Glutamatergic neuron (in vitro differentiated cells): ENCODE measurements at places on chromosomes 3 and 15. TPM values are rescaled to one million over a fixed set of nuclear protein-coding genes. Genes with fewer than 3 reads are reported as not detected.

GRCh38 chr3:132283916-132284405, 33.2 kb upstream of the ACP3 start:
- H3K4me1 ChIP-seq = no peaks in the 10 kb centered on the region
- no peak overlapping the region for H3K4me3 ChIP-seq
- DNase-seq = no peak

DNA sequence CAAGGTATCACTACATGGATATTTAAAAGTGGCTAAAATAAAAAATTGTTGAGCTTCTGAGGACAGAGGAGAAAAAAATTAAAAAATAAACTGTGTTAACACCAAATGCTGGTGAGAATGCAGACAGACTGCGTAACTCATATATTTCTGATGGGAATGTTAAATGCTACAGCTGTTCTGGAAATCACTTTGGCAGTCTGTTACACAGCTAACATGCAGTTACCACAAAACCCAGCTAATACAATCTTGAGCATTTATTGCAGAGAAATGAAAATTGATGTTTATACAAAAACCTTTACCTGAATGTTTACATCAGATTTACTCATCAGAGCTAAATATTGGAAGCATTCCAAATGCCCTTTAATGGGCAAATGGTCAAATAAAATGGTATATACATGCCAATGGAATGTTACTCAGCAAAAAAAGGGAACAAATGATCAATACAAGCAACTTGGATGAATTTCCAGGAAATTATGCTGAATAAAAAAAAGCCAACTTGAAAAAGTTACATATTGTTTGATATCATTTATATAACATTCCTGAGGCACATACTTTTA, 24.6 kb downstream of the MNS1 start:
- peaks cover 2% of the 10 kb centered on the region for H3K27me3 ChIP-seq
- H3K27ac ChIP-seq = no peak overlapping the region
- no peaks in the 10 kb centered on the region for H3K36me3 ChIP-seq
- no peak overlapping the region for H3K4me3 ChIP-seq
- no peaks in the 10 kb centered on the region for H3K4me1 ChIP-seq

TGM4 gene
- not detected for total RNA-seq

- H3K4me1 ChIP-seq = no peaks in the 10 kb centered on the region
- no peaks in the 10 kb centered on the region for H3K36me3 ChIP-seq
- peaks cover 2% of the 10 kb centered on the region for H3K27me3 ChIP-seq
- no peak for DNase-seq
Observed at GRCh38 chr3:49346797-49347251, 7.0 kb upstream of the USP4 start.

DNA sequence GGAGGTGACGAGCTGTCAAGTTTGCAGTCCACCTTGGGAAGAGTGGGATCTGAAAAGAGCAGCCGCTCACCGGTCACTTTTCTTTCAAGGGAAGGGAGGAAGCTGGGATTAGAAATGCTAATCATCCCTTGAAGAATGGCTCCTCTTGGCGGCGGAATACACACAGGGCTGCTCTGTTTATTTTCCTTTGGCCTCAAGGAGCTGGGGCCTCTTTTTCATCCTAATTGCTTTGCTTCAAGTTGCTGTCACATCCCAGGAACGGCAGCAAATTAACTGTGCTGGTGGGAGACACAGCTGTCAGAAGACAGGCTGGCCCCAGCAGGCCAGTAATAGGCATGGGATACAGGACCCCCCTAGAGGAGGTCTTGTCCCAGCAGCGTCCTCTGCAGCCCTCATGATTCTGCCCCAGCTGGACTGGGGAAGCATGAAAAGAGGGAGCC, 6.7 kb downstream of the KBTBD13 start:
- peak overlapping the region; percentile 59 for H3K27ac ChIP-seq
- peak overlapping the region; percentile 57 for H3K4me3 ChIP-seq

DNA sequence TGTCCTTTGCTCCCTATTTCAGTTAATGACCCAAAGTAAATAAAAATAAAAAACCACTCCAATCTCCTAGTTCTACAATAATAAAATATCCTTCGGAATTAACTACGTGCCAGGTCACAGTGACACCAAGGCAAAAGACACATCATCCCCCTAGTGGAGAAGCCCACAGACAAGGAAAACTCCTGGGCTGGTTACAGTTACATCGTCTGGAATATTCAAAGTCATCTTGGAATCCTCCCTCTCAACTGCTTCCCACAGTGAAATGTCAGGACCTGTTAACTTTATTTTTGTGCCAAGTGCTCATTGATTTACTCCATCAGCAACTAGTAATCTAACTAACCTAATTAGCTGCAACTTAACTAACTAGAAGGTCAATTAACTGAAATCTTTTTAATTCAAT, 349.3 kb downstream of the MAGI1 start:
- DNase-seq = no peak
- H3K27ac ChIP-seq = no peak overlapping the region
- H3K36me3 ChIP-seq = no peaks in the 10 kb centered on the region
- H3K27me3 ChIP-seq = no peaks in the 10 kb centered on the region
- H3K4me1 ChIP-seq = no peaks in the 10 kb centered on the region

DNA sequence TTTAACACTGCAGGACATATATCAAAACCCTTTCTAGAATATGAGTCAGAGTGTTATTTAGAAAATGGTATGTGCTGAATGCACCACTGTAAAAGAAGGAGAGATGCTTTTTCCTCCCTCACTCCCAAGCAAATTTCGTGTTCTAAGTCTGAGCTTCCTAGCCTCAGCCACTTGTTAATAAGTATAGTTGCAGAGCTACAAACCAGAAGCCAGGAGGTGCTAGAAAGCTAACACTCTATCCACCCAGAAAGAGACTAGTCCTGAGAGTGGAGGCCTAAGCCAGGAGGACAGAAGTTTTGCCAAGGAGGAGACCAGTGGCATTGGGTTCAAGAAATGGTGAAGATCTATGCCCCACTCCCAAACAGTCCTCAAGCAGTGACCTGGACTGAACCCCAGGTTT, 40.5 kb upstream of the GYG1 start:
- DNase-seq = no peak
- H3K27me3 ChIP-seq = no peaks in the 10 kb centered on the region
- H3K4me3 ChIP-seq = no peak overlapping the region
- H3K27ac ChIP-seq = no peak overlapping the region
- H3K36me3 ChIP-seq = no peaks in the 10 kb centered on the region
- H3K4me1 ChIP-seq = peaks cover 2% of the 10 kb centered on the region

GRCh38 chr3:65493371-65493882, 545.3 kb downstream of the MAGI1 start:
- peaks cover 3% of the 10 kb centered on the region for H3K27me3 ChIP-seq
- H3K27ac ChIP-seq = no peak overlapping the region
- no peak for DNase-seq
- H3K4me1 ChIP-seq = peaks cover 30% of the 10 kb centered on the region
- no peak overlapping the region for H3K4me3 ChIP-seq

DAPK2 gene
- 2.6 TPM for total RNA-seq

DNA sequence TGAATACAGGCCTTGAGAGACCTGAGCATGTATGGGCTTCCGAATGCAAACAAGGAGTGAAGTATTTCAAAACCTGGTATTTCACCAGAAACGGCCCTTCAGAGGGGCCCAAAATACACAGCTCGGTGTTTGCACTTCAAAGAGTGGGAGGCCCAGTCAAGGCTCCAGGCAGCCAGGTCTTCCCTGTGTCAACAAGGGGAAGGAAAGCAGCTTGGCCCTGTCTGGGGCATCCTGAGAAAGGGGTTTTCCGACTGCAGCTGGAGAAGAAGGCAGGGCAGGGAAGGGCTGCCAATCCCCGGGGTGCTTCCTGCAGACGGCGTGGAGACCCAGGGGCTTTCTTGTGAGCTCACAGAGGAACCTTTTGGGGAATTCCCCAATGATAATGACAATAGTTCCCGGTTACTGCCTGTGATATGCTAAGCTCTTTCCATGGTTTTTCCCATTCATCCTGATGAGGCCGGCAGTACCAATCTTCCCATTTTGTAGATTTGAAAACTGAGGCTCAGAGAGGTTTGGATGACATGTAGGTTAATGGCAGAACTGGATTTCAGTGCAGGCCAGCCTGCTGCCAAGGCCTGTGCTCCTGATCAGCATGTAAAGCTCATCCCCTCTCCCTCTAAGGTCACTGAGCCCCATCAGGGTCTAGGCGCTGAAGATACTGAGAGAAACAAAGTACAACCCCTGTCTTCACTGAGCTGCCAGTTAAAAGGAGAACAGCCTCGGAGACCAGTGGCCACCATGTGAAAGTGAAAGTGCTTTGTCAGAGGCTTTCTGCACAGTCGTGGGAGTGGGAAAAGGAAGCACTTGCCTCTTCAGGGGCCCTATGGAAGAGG, 43.0 kb upstream of the TLE3 start:
- no peak for DNase-seq
- H3K4me1 ChIP-seq = no peaks in the 10 kb centered on the region
- no peak overlapping the region for H3K4me3 ChIP-seq
- no peaks in the 10 kb centered on the region for H3K36me3 ChIP-seq
- H3K27me3 ChIP-seq = no peaks in the 10 kb centered on the region

CNTN6 gene
- total RNA-seq = 23.2 TPM

SERINC4 gene
- not detected for total RNA-seq

DNA sequence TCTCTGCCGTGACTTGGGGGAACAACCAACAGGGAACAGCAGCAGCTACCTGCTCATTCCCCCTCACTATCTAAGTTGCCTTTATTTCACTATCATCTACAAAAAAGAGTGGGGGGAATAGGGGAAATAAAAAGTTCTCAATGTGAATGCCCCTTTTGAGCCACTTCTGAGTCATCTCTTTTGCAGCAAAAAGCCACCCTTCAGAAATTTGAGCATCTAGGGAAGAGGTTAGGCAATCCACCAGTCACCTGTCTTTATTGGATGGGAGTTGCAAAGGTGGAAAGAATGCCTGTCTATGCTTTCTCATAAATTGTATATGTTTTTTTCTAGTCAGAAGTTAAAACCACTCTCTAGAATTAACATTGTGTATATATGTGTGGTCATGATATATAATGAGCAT, 41.1 kb downstream of the GPD1L start:
- no peak overlapping the region for H3K27ac ChIP-seq
- H3K27me3 ChIP-seq = peaks cover 1% of the 10 kb centered on the region
- no peaks in the 10 kb centered on the region for H3K4me1 ChIP-seq
- DNase-seq = no peak
- H3K4me3 ChIP-seq = no peak overlapping the region
- no peaks in the 10 kb centered on the region for H3K36me3 ChIP-seq

- H3K27ac ChIP-seq = no peak overlapping the region
- peaks cover 5% of the 10 kb centered on the region for H3K4me1 ChIP-seq
- no peak for DNase-seq
- H3K4me3 ChIP-seq = no peak overlapping the region
- H3K36me3 ChIP-seq = no peaks in the 10 kb centered on the region
Observed at GRCh38 chr3:4507024-4507596, 14.0 kb downstream of the ITPR1 start.
